AG09319 (cell line): ENCODE measurements at places on chromosomes 2 and 18.

- no peak for DNase-seq
These were observed 127.2 kb downstream of the SLC8A1 start for GRCh38 chr2:40324656-40325055.

- no peak for DNase-seq
These were observed 64.8 kb upstream of the CHST9 start for GRCh38 chr18:27249933-27250332.

DNA sequence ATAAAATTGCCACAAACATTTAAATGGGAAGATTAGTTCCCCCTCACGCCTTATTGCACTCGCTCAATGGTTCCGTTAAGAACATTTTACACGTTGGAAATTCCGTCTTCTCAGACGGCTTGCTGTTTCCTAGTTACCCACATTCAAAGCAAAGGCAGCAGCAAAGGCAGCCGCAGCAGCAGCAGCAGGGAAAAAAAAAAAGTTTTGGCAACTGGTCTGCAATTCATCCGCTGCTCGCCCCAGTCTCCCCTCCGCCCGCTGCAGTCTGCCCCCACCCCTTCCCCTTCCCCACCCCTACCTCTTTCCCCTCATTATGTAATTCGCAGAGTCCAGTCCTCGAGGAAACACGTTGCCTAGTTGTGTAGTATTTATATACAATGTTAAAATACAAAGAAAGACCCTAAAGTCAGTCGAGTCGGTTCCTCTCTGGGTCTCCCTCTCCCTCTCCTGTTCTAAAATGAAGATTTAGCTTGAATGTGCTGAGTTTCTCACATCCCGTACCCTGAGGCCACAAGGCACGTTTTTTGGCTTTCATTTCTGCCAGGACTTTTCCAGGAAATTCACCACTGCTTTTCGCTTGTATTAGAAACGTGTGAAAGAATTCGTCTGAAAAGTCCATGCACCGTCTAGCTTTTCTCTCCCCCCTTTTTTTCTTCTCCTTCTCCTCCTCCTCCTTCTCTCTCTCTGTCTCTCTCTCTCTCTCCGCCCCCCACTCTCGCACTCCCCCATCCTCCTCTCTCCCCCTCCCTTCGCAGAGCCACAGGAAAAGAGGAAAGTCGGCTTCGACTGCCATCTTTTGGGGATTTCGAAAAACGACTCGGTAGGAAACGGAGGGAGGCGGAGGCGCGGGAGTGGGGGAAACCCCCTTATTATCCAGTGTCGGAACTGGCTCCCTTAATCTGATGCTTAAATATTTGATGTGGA lies 140.0 kb downstream of the MEIS1 start:
- peak; percentile 44 for DNase-seq

GRCh38 chr2:197891897-197892442 lies 87.6 kb downstream of the PLCL1 start:
- DNase-seq = no peak

DNA sequence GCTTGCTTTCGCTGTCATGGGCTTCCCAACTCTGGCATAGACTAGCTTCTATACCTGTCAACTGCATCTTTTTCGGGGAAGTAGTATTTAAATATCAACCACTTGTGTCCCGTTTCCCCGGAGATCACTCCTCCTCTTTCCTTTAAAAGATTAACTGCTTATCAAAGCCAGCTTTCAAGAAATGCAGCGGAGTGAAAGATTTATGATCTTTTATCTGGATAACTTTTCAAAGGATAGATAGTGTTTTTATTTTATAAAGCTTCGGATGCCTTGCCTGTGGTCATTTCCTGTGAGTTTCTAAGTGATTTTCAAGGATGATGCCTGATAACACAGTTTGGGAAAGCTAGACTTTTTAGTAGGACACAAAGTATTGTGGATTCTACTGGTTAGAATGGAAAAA lies 2.9 kb upstream of the IGFBP5 start:
- DNase-seq = no peak

GRCh38 chr2:201835066-201835465 lies 28.7 kb downstream of the CDK15 start:
- DNase-seq = no peak
